ENCODE measurements at places on chromosomes 6 and 20. TPM values are rescaled to one million over a fixed set of nuclear protein-coding genes. Genes with fewer than 3 reads are reported as not detected.

GRCh38 chr6:43753570-43754183 is 16.3 kb upstream of the VEGFA start:
- no peaks in the 10 kb centered on the region for H3K4me1 ChIP-seq
- H3K4me3 ChIP-seq = no peak overlapping the region
- DNase-seq = no peak
- H3K27ac ChIP-seq = no peak overlapping the region

- DNase-seq = no peak
- peaks cover 11% of the 10 kb centered on the region for H3K27me3 ChIP-seq
- H3K4me1 ChIP-seq = no peaks in the 10 kb centered on the region
These were observed 141.5 kb downstream of the BMP7 start for GRCh38 chr20:57124800-57125517.

DNA sequence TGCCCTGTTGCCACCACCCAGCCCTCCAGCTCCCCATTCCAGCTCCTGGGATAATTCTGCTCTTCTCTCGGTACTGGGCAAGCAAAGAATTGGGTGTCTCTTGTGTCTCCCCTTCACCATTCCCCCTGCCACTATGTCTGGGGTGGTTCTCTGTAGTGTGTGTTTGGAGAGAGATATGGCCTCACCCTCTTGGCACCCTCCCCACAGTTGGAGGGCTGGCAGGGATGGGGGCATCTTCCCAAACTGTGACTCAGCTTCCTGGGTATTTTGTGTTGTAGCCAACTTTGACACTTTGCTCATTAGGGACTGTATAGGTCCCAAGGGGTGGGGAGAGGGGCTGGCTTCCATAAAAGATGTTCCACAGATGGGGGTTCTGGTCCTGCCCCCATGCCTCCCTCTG is 1.7 kb downstream of the TNXB start:
- H3K27ac ChIP-seq = no peak overlapping the region
- no peak overlapping the region for H3K4me3 ChIP-seq
- H3K4me1 ChIP-seq = peaks cover 3% of the 10 kb centered on the region

DNA sequence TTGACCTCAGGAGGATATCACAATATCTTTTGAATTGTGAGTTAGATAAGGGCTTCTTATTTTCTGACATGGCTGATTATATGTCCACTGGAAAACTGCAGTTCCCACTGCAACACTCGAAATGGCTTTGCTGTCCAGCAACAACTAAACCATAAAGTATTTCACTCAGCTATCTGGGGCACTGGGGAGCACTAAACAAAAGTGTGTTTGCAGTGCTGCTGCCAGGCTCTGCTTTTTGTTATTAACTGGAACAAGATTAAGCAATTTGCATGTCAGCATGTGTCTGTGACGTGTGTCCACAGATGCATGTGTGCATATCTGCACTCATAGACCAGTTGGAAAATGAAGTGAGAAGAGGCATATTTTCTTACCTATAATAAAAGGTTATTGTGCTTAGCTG is 107.8 kb upstream of the CCN2 start:
- H3K36me3 ChIP-seq = no peaks in the 10 kb centered on the region
- no peaks in the 10 kb centered on the region for H3K27me3 ChIP-seq
- no peak overlapping the region for H3K27ac ChIP-seq

DNA sequence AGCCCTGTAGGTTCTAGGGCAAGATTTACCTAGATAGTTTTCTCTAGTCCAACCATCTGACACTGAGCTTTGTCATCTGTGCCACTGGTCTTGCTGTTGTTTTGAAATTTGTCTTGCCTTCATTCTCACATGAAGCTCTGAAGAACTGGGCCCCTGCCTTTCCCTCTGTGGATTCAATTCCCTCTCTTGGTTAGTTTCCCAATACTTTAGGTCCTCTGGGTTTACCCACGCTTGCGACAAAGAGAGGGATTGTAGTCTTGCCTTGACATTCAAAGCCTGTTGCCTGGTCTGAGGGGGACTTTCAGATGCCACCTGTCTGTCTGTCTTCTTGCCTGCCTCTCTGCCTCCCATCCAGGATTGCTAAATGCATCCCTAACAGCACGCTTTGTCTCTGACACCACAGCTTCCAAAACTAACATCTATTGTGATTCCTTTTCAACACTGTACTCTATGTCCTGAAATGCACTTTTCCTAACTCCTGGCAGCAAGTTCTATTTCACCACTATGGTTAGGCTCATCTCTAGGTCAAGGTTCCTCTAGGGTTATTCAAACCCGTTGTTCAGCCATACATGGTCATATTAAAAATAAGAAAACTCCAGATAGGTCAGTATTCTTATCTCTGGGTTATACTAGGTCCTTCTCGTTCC is 25.5 kb upstream of the MANEA start:
- H3K4me1 ChIP-seq = no peaks in the 10 kb centered on the region
- DNase-seq = no peak
- no peak overlapping the region for H3K27ac ChIP-seq
- H3K4me3 ChIP-seq = no peak overlapping the region
- H3K36me3 ChIP-seq = no peaks in the 10 kb centered on the region
- H3K27me3 ChIP-seq = peaks cover 2% of the 10 kb centered on the region

DNA sequence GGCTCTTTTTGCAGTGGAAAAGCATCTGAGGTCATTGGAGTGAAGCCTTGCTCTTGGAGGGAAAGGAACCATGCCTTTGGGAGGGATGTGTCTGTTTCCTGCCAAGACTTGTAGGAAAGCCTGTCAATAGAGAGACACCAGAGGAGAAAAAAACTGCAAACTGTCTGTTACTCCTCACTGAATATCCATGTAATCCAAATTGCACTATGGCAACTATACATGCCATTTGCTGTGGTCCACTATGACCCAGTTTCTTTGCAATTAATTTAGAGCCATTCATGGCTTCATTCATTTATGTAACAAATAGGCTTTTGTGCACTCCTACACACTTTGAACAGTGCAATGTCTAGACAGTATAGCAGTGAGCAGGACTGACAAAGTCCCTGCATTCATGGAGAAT is 296.5 kb downstream of the SLC35F1 start:
- no peaks in the 10 kb centered on the region for H3K36me3 ChIP-seq
- no peak overlapping the region for H3K4me3 ChIP-seq
- H3K27me3 ChIP-seq = no peaks in the 10 kb centered on the region
- no peak overlapping the region for H3K27ac ChIP-seq
- no peaks in the 10 kb centered on the region for H3K4me1 ChIP-seq

CD24 gene
- total RNA-seq = 95.1 TPM

SNTA1 gene
- total RNA-seq = 7.1 TPM
